Cardiac fibroblast (primary cell): ENCODE measurements at places on chromosomes 2 and 18.

- DNase-seq: peak; percentile 13
Measured at GRCh38 chr2:180191432-180192124, 184.5 kb upstream of the CWC22 start.

DNA sequence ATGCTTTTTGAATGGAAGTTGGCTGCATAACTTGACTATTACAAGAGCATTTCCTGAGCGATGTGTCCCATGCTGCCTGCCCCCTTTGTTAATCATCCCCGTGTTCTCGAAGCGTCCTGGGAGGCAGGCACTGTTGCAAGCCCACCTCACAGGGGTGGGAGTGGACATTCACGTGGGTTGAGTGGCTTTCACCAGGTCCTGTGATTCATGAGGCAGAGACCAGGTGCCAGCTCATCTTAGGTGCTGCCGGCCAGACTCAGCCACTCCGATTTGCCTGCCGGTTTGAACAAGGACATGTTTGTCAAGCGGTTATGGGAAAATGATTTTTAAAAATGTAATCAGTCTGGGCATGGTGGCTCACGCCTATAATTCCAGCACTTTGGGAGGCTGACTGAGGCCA lies 112.5 kb downstream of the ZNF532 start:
- peak; percentile 45 for DNase-seq

DNA sequence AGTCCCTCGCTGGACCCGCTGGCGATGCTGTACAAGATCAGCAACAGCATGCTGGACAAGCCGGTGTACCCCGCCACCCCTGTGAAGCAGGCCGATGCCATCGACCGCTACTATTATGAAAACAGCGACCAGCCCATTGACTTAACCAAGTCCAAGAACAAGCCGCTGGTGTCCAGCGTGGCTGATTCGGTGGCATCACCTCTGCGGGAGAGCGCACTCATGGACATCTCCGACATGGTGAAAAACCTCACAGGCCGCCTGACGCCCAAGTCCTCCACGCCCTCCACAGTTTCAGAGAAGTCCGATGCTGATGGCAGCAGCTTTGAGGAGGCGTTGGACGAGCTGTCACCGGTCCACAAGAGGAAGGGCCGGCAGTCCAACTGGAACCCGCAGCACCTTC lies 77.1 kb downstream of the TSHZ1 start:
- DNase-seq: no peak

GRCh38 chr18:11147371-11147951 lies 1.9 kb downstream of the PIEZO2 start:
- DNase-seq: no peak

DNA sequence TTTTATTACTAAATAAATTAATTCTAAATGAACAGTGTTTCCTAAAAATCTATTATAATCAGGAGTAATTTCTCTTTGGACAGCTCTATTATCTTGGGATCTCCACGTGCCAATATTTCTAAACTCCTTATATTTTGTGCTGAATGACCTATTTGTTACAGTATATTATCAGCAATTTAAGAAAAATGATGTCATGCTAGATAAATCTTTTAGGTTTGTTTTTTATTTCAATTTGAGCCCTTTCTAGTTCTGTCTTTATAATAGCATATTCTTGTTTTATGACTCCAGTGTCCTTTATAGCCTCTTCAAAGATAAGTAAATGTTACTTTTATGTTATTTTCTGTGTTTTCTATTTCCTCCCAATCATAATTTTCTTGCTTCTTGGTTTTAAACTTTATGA lies 269.2 kb downstream of the CCDC102B start:
- no peak for DNase-seq

GRCh38 chr2:121810959-121811853 lies 55.8 kb downstream of the TSN start:
- DNase-seq: peak; percentile 81

GRCh38 chr2:97957432-97958183 lies 38.1 kb downstream of the TMEM131 start:
- no peak for DNase-seq
